ENCODE measurements at places on chromosomes 1 and 21.

DNA sequence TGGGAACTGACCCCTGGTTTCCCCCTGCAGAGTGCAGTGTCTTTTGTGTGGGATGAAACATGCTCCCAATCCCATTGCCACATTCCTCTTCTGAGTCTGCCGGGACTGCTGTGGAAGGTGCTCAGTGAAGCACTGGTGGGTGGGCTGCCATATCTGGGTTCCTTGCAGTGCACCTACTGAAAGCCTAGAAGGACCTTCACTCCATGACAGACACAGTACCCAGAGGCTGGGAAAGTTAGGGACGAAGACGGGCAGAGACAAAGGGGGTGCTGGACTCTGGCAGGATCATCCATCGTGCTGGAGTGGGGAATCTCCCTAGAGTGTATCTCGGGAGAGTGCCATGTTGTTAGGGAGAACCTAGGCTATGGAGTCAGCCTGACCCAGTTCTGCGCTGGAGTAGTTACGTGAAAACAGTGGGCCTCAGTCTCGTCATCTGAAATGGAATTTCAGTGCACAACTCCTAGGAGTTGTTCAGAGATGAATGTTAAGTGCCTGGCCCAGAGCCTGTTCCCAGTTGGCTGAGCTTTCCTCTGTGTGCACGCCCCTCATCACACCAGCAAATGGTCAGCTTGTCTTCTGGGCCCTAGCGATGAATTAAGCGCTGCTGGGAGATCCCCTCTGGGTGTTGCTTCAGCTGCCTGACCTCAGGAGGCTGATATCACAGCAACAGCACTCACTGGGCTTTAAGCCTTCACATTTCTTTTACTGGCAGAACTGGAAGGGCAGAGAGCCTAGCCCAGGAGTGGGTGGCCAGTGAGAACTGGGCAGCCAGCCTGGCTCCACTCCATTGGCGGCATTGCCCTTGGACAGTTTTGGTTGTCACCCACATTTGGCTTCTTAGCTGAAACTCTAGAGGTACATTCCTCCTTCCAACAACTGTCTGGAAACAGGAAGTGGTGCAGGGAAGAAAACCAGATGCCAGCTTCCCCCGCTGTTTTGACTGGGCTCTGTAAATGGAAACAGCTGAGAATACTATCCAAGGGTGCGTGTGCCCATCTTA, 479.8 kb upstream of the VAMP3 start:
- DNase-seq: no peak

DNA sequence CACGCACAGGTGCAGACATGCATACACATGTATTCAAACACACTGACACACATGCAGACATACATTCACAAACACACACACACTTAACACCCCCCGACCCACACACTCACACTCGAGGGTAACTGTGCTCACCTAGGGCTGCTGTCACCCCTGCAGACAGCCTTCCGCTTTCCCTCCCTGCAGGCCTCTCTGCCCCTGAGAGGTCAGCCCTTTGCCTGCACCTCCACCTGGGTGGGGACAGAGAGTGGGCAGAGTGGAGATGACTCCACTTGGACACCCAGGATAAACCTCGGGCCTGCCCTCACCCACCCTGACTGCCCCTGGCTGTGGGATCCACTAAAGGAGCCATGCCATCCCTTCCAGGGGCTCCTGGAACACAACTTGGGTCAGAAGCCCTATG, 264.3 kb downstream of the PTPRU start:
- DNase-seq: no peak

DNA sequence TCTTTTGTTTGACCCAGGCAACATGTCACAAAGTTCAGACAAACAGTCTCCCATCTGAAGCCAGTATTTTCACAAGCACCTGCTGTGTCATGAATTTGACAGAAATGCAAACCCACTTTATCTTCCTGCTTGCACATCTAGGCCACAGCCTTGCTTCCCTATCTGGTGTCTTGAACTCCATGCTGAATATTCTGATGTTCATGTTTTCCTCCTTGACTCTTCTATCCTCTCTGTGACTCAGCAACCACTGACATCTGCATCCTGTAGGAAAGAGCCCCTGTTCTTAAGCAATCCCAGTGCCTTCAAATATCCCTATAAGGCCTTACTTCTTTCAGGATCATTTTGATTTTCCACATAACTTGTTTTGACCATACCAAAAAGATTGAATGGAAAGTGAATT, 6.5 kb downstream of the CD55 start:
- DNase-seq: no peak

- no peak for DNase-seq
These were observed 11.3 kb upstream of the FRRS1 start for GRCh38 chr1:99777752-99778151.

DNA sequence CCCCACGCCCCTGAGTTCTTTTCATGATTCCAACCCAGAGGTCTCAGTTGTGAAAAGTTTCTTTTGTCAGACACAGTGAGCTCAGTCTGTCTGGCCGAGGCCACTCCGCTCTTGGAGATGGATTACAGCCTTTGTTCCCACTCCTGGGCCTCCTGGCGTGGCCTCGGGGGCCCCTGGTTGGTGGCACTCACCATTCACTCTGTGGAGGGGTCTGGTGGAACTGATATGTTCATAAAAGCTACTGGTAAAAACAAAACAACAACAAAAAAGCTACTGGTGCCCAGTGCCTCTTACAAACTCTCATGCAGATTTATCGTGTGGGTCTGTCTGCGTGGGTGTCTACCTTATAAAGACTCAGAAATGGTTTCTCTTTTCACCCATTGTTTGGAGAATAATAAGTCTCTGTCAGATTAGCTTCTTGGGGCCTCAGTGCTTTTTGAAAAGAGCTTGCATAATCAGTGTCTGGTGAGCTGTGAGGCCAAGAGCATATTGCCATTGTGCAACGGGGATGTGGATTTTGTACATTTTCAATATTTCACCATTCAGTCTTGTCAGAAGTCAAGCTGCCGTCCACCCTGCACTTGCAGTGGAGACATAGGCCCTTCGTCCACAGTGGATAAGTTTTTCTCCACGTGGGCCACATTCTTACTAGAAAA, 86.7 kb downstream of the GALNT2 start:
- DNase-seq: no peak

Measured in stimulated activated CD8-positive, alpha-beta memory T cell treated with anti-CD3 and anti-CD28 coated beads, Interleukin-4, amount 100 ng/mL, for 4 hours (primary cell).